Stimulated activated CD8-positive, alpha-beta memory T cell treated with anti-CD3 and anti-CD28 coated beads, Interleukin-4, amount 100 ng/mL, for 4 hours (primary cell): ENCODE measurements at places on chromosomes 1 and 21.

- no peak for DNase-seq
Observed at GRCh38 chr1:161350671-161351070, 17.0 kb downstream of the CFAP126 start.

DNA sequence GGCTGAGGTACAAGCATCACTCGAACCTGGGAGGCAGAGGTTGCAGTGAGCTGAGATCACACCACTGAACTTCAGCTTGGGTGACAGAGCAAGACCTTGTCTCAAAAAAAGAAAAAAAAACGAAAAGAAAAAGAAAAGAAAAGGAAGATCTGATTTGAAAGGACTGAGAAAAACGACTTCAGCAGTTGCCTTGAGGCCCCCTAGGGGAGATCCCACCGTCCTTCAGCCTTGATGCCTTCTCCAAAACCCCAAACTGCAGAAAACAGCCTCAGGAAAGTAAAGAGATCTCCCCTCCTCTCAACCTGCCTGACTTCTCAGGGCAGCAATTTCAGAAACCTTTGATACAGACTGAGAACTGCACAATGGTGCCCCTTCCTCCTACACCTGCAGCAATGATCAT lies 50.9 kb upstream of the BCAR3 start:
- no peak for DNase-seq

DNA sequence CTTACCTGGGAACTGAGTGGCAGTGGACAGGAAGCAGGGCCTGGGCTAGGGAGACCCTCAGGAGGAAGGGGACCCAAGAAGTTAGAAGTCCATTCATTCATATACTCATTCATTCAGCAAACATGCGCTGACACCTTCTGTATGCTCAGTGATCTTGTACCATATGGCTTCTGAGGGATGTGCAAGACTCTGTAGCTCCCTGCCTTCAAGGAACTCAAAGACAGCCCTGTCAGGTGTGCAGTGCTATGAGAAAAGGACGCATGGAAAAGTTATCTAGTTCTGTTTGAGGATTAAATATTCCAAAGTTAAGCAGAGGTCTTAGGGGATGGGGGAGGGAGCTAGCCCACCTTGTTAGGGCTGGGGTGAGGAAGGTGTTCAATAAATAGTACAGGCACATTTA lies 12.5 kb downstream of the DMAP1 start:
- DNase-seq: no peak

- no peak for DNase-seq
Observed at GRCh38 chr1:58282623-58283387, 263.7 kb downstream of the OMA1 start.

DNA sequence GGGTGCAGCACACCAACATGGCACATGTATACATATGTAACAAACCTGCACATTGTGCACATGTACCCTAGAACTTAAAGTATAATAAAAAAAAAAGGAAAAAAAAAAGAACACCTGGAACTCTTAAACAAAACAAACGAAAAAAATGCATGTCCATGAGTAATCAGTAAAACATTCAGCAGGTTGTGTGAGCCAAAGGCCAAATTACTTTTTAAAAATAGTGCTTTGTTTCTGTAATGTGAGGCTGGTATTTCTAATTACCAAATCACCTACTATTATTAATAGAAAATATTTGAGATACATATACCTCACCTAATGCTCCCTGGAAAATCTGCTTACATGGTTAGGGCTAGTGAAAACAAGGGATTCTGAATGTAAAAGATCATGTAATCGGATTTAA lies 294.4 kb upstream of the NR5A2 start:
- no peak for DNase-seq

GRCh38 chr1:239458144-239458500 lies 71.8 kb downstream of the CHRM3 start:
- no peak for DNase-seq

DNA sequence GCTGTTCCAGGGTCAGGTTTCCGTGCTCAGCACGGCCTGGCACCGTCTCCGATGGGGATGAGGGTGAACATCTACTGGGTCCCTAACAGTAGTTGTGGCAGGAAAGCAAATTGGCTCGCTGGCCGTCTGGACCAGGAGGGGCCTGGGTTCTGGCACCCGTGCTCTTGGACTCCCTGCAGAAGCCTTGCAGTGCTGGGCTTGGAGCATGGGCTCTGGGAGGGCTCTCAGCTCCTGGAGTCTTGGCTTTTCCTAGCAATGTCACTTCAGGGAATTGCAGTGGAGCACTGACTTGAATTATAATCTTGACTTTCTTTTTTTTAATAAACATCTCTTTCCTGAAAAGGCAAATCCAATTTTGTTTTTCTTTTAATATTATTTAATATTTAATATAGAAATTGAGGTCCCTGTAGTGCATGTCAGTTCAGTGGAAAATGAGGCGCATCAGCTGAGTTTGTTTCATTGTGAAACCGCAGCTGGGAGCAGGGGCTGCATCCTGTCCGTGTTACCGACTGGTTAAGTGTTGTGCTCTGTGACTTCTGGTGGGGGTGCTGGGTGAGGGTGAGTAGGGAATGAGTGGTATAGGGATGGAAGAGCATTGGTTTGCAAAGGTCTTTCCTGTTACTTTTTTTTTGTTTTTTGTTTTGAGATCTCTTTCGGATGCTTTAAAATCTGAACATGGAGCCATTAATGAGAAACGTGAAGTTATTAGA lies 64.1 kb downstream of the PEX14 start:
- DNase-seq: no peak

GRCh38 chr1:10880063-10880462 lies 83.6 kb upstream of the CASZ1 start:
- DNase-seq: no peak

- DNase-seq: no peak
Observed at GRCh38 chr1:33898881-33899280, 35.0 kb downstream of the HMGB4 start.

GRCh38 chr1:110565565-110565964 lies 40.6 kb downstream of the KCNA2 start:
- no peak for DNase-seq

DNA sequence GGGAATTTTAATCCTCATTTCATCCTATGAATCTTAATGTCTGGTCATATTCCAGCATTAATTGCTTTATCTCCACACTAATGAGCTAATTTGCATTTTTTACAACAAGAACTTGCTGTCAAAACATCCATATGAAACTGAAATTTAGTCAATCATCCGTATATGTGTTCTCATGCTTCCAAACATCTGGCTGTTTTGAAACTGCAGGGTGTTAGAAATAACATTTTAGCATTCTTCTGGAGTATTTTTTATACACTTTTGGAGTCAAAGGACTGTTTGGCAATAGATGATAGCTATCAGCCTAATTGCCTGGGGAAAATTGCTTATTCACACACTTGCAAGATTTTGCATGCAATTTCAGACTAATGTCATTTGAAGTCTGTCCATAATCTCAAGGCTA lies 1639.3 kb downstream of the KCNT2 start:
- DNase-seq: no peak

DNA sequence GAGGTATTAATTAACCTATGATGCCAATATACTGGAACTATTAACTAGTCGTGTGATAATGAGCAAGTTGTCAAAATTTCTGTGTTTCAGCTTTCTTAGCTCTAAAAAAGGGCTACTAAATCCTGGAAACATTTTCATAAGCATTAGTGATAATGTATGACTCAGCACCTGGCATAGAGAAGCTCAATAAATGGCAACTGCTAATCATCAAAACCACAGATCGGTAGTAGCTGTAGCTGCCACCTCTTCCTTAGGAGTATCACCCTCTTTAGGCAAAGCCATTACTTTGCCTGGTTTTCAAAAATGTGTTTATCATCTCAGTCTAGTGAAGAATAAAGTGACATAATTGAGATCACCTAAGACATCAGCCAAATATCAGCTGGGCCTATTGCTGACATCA lies 75.5 kb downstream of the TPR start:
- DNase-seq: no peak
